ENCODE measurements at places on chromosomes 4 and X. TPM values are rescaled to one million over a fixed set of nuclear protein-coding genes. Genes with fewer than 3 reads are reported as not detected.

SGMS2 gene
- total RNA-seq, result 25.6 TPM

SAT1 gene
- total RNA-seq, result 343 TPM

ACE2 gene
- not detected for total RNA-seq

AFP gene
- total RNA-seq, result not detected

ETDB gene
- total RNA-seq, result not detected

SSX1 gene
- total RNA-seq, result 0.72 TPM

CT45A10 gene
- 62.2 TPM for total RNA-seq

GUCY1B1 gene
- total RNA-seq, result not detected

SYN1 gene
- total RNA-seq, result 0.13 TPM

CYSLTR1 gene
- total RNA-seq, result not detected

CSAG2 gene
- total RNA-seq, result not detected

EVC gene
- 20.7 TPM for total RNA-seq

ZNF330 gene
- total RNA-seq, result 25.7 TPM

CFP gene
- 0.58 TPM for total RNA-seq

TMEM156 gene
- 5.9 TPM for total RNA-seq

NLGN4X gene
- total RNA-seq, result 24.3 TPM

DCHS2 gene
- 0.19 TPM for total RNA-seq

N4BP2 gene
- 9.4 TPM for total RNA-seq

DOK7 gene
- total RNA-seq, result 1.2 TPM
